Activated CD4-positive, alpha-beta T cell treated with anti-CD3 and anti-CD28 coated beads, Interleukin-2, amount 10 ng/mL, durations not matched to agents 24 days and 14 days (primary cell): ENCODE measurements at places on chromosomes 6 and 20.

- DNase-seq, result no peak
Observed at GRCh38 chr20:12913781-12914443, 94.9 kb upstream of the SPTLC3 start.

GRCh38 chr20:10079964-10080363, 45.2 kb downstream of the ANKEF1 start:
- DNase-seq, result no peak

DNA sequence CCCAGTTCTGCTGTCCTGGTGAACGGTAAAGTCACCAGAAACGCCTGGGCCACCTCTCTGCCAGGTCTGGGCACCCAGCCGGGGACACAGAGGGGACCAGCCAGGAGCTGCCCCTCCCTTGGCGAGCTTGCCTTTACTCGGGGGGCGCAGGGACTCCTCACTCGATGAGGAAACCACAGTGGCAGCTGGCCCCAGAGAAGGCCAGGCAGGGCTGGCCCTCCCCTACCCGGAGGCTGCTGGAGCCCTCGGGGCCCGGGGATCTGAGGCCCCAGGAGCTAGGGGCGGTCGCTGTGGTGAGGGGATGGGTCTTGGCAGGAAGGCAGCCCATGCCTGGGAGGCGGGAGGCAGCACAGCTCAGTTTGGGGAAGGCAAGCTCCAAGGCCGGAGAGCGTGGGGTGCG, 80.4 kb upstream of the SLCO4A1 start:
- DNase-seq, result no peak

- DNase-seq, result no peak
Observed at GRCh38 chr20:51678026-51678697, 90.0 kb downstream of the ATP9A start.

DNA sequence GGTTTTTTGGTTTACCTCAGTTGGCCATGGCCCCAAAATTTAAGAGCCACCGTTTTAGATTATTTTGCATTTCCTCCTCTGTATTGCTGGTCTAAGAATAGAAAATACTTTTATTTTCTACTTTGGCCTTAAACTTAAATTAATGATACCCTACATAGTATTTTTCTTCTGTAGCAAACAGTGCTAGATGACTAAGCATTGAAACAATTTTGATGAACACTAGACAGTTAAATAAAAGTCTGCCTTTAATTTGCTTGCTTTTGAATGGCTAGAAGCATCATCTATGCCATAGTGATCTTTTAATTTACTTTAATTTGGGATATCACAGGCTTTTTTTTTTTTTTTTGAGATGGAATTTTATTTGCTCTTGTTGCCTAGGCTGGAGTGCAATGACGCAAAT, 106.4 kb downstream of the CD109 start:
- DNase-seq, result no peak
